ENCODE measurements at places on chromosomes 2 and 18.

DNA sequence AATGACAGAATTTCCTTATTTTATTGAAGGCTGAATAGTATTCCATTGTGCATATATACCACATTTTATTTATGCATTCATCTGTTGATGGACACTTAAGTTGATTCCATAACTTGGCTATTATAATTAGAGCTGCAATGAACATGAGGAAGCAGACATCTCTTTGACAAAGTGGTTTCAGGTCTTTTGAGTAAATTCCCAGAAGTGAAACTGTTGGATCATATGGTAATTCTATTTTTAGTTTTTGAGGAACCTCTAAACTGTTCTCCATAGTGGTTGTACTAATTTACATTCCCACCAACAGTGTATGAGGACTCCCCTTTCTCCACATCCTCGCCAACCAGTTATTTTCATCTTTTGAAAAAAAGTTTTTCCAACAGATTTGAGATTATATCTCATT, 77.5 kb downstream of the TMEM200C start:
- no peak for DNase-seq

GRCh38 chr18:76943542-76944339, 121.4 kb downstream of the ZNF236 start:
- no peak for DNase-seq

GRCh38 chr2:227477291-227477690, 5.3 kb downstream of the AGFG1 start:
- no peak for DNase-seq

- DNase-seq = no peak
These were observed 58.5 kb upstream of the TWIST2 start for GRCh38 chr2:238789317-238789806.

- DNase-seq = no peak
These were observed 122.0 kb downstream of the TMEFF2 start for GRCh38 chr2:192072778-192073177.

DNA sequence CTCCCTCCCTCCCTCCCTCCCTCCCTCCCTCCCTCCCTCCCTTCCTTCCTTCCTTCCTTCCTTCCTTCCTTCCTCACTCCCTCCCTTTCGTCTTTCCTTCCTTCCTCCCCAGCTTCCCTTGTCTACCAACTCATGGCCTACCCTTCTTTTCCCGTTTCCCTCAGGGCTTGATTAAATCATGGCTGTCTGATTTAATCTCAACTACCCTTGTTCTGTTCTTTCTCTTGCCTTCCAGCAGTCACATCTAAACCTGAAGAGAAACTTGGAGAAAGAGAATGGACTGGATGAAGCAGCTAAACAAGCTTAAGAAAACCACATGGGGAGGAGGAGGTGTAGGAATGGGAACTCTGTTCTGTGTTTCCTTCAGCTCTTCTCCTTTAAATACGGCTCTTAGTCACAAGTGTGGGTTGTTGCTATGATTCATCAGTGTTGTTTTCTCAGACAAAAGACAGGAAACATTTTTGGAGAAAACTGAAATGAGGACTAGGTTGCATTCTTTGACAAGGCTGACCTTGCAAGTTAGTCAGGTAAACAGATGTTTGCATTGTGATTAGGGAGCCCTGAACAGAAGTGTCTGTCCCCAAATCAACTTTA, 177.9 kb downstream of the LRRTM1 start:
- DNase-seq = no peak

- no peak for DNase-seq
These were observed 44.0 kb downstream of the ID2 start for GRCh38 chr2:8725838-8726237.

DNA sequence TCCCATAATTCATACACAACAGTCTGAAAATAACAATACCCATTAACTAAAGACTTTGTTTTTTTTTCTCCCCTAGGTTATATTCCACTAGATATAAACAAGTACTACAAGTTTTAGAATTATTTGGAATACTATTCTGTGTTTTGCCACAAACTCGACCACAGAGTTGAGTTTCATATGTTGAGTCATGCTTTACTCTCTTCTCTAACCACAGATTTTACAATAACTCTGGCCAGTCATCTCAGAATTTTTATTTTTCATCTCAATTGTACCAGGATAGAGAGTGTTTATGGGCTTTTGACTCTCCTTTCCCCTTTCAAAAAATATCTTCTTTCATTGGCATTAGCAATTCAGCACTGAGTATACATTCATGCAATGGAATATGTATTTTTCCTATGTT, 348.7 kb upstream of the GALNT5 start:
- no peak for DNase-seq

DNA sequence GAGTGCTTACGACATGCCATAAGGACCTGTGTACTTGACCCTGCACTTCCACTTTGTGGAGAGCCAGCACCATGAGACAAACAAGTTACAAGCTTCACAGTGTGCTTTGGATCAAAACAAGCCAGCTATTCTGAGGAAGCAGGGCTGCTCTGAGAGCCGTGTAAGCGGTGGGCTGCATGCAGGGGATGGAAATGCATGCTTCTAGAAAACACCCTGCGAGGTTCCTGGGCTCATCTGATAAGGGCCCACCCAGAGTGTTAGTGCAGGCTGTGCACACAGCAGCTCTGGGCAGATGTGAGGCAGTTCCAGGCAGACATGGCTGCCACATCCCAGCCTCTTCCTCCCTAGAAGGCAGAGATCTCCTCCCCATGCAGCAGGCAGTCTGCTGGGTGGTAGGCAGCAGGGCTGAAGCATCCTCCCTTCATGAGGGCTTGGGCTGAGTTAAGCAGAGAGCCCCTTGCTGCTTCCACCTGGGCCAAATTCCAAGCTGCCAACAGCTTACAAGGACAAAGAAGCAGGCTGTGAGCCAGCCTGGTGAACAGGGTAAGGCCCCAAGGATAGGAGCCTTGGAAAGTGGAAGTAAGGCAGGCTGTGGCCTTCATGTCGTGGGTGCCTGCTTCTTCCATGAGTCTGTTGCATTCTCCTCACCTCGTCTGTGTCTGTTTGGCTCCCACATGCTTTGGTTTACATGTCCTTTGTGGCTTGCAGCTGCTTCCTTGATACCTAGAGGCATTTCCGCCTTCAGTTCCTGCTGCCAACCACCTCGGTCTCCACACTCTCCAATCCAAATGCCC, 7.7 kb downstream of the PSD4 start:
- no peak for DNase-seq

DNA sequence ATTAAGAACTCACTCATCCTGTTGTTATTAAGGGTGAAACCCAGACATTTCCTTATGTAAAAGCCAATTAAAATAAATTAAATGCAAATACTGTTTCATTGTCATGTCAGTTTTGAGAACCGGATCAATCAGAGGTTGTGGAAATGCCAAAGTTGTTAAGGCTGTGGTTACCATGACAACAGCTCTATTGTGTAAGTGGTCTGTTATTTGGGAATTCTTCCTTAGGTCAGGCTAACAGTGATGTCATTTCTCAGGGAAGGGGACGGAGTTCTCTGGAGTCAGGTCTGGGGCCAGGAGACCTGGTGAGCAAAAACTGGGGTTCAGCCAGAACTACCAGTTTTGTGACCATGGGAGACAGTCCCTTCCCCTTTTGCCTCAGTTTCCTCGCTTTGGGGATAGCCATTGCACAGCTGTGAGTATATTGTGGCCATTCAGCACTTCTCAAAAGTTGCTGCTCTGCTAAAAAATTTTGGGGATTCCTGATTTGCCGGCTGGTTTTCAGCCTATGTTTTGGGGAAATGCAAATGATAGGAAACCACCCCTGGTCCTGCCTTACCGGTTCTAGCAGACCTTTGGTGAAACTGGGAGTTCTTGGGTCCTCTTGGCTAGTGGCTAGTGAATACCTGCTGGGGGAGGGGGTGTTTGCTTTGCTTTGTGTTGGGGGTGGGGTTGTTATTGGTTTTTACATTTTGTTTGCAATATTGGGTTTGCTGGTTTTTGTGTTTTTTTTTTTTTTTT, 21.6 kb downstream of the HPCAL1 start:
- DNase-seq = no peak

DNA sequence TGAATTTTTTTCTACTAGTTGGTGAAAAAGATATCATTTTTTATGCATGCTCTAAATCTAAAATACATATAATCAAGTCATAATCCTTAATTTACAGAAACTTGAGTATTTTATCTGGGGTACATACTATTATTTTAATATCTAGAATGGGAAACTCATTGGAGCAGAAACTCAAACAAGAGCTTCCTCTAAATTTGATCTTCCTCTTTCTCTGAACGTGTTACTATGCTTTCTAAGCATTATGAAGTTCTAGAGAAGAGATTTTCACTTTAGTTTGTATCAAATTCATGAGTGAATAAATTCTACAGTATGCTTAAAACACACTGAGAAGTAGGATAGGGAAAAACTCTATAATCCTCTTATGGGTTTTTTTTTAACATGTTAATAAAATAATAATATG, 20.6 kb upstream of the SLC38A11 start:
- DNase-seq = no peak

- no peak for DNase-seq
These were observed 29.6 kb upstream of the PXDN start for GRCh38 chr2:1773883-1774282.

DNA sequence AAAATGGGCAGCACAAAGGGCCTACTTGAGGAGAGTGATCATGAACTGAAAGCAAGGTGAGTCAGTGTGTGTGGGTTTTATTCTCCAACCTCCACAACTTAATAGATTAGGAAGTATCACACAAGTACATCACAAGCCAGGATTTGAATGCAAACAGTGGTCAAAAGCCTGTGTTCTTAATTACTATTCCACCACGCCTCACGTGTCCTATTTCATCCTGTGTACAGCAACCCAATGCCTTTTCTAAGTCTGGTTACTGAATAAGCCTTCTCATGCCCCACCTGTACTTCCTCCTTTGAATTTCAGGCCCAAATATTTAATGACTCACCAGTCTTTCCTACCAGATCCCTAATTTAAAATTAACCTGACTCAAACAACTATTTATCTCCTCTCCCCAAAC, 755.7 kb upstream of the SLC8A1 start:
- no peak for DNase-seq

GRCh38 chr2:39647104-39647765, 18.5 kb upstream of the TMEM178A start:
- no peak for DNase-seq

GRCh38 chr2:132896073-132896472, 226.1 kb upstream of the LYPD1 start:
- DNase-seq = no peak

GRCh38 chr2:2523461-2524347, 192.6 kb upstream of the MYT1L start:
- no peak for DNase-seq

GRCh38 chr2:156896294-156896693, 361.2 kb upstream of the GALNT5 start:
- DNase-seq = no peak

DNA sequence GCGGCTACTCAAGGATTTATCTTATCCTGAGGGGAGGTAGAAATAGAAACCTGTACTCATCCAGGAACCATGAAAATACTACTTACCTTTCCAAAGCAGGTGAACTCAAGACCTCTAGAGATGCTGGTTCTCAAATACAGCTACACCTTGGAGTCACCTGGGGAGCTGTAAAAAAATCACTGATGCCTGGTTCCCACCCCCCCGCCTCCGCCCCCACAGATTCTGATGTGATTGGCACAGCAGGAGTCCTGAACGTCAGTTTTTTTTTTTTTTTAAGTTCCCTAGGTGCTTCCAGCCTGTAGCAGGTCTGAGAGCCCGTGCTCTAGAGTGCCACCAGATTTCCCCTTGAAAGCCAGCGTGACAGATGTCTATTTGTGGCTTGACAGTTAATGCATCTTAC, 113.6 kb downstream of the MRO start:
- no peak for DNase-seq

DNA sequence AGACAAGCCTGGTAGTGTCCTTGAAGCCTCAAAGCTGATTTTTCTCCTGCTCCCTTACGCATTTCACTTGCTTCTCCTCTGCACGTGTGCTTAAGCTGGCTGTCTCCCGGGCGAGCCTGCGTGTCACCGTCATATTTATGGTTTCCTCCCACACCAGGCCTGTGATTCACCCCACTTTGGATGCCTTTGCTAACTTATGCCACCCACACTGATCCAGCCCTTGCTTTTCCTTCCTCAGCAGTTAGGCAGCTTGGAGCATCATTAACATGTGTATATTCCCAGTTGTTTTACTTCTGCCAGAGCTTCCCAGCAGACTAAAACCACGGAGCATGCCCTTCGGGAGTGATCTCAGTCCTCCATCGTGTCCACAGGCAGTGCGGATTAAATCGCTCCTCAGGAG, 2.2 kb downstream of the ST3GAL5 start:
- DNase-seq = no peak

GRCh38 chr2:14157816-14158215, 474.7 kb upstream of the LRATD1 start:
- no peak for DNase-seq

- DNase-seq = no peak
These were observed 252.8 kb downstream of the LDLRAD4 start for GRCh38 chr18:13471198-13471845.

DNA sequence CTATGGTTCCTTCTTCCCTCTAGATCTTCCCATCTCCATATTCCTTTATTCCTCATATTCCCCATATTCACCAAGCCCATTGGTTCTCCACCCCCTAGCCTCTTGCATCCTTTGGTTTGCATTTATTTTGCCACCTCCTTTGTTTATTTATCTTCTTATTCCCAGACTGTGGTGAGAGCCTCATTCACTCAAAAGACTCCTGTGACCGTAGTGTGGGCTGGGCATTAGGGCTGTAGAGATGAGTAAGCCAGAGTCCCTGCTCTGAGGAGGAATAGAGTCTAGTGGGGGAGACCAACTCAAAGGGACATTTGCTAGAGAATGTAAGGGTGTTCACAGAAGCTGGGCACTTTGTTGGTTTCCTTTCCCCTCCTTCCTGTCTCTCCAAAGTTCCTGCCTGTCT, 8.3 kb downstream of the ATG16L1 start:
- no peak for DNase-seq

Measured in left renal cortex interstitium (tissue), 4 donors.